ENCODE measurements at places on chromosomes 16 and 17.

- DNase-seq, result no peak
These were observed 6.3 kb downstream of the RAB40C start for GRCh38 chr16:595942-596735.

DNA sequence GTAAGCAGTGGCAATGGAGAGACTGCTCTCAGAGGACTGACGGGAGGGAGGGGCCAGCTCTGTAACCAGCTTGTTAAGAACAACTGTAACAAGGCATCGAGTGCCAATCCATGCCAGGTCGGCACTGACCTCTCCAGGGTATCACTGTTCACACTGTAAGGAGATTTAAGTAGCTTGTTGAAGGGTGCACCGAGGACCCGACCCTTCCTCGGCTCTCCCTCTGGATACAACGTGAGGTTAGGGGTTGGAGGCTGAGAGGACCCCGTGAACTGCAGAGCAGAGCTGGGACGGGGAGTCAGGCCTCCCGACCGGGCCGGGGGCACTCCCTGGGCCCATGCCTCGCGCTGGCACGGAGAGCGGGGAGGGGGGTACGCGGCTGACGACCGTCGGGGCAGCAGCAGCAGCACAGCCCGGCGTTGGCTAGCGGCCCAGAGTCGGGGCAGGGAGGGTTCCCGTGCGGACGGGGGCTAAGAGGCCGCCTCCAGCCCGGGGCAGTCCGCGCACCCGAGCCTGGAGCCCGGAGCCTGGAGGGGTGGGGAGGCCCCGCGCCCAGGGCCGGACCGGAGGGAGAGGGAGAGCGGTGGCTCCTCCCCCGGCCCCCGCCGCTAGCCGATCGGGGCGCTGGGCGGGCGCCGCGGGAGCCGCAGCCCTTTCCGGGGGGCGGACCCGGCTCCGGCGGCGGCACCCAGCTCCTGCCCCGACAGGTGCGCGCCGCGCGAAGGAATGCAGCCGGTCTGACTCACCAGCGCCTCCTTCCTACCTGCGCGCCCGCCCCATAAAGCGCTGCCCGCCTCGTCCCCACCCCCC, at the start of gene ITGB4:
TSS of gene ITGB4 (plus strand) at position 804 of the 807 bp plus-strand sequence. CDS start 3,245 bp downstream, outside the sequence.
- peak; percentile 42 for DNase-seq

- no peak for DNase-seq
These were observed 102.7 kb upstream of the NOL11 start for GRCh38 chr17:67615011-67615561.

DNA sequence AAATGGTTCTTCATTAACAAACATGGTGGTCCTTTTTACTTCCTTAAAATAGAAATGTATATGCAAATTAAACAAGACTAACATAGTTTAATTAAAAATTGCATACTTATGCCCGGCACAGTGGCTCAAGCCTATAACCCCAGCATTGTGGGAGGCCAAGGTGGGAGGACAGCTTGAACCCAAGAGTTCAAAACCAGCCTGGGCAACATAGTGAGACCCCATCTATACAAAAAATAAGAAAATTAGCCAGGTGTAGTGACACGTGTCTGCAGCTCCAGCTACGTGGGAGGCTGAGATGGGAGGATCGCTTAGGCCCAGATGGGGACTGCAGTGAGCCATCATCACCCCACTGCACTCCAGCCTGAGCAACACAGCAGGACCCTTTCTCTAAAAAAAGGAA, 18.4 kb downstream of the CDC27 start:
- DNase-seq, result no peak

- DNase-seq, result no peak
These were observed 343.0 kb downstream of the RBFOX1 start for GRCh38 chr16:7675628-7676027.

GRCh38 chr17:44751806-44752205, 7.0 kb upstream of the ADAM11 start:
- DNase-seq, result no peak

DNA sequence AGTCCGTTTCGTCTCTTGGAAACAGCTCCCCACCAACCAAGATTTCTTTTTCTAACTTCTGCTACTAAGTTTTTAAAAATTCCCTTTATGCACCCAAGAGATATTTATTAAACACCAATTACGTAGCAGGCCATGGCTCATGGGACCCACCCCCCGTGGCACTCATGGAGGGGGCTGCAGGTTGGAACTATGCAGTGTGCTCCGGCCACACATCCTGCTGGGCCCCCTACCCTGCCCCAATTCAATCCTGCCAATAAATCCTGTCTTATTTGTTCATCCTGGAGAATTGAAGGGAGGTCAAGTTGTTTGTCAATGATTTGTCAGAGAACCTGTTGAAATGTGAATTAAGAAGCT, 48.2 kb downstream of the IL21R start:
- DNase-seq, result no peak

DNA sequence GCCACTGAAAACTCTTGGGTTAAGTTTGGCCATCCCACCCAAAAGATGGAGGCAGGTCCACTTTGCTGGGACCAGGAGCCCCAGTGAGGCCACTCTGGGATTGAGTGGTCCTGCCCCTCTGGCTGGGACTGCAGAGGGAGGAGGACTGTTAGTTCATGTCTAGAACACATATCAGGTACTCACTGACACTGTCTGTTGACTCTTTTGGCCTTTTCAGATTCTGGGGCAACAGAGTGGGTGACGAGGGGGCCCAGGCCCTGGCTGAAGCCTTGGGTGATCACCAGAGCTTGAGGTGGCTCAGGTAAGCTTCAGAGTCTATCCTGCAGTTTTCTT, 19.5 kb upstream of the CYLD start:
- no peak for DNase-seq

Measured in stimulated activated effector memory CD8-positive, alpha-beta T cell treated with anti-CD3 and anti-CD28 coated beads, Interleukin-12 subunit alpha, Interleukin-12 subunit beta, amount 100 ng/mL, for 72 hours (primary cell).